ENCODE measurements at places on chromosomes 5 and 9.

DNA sequence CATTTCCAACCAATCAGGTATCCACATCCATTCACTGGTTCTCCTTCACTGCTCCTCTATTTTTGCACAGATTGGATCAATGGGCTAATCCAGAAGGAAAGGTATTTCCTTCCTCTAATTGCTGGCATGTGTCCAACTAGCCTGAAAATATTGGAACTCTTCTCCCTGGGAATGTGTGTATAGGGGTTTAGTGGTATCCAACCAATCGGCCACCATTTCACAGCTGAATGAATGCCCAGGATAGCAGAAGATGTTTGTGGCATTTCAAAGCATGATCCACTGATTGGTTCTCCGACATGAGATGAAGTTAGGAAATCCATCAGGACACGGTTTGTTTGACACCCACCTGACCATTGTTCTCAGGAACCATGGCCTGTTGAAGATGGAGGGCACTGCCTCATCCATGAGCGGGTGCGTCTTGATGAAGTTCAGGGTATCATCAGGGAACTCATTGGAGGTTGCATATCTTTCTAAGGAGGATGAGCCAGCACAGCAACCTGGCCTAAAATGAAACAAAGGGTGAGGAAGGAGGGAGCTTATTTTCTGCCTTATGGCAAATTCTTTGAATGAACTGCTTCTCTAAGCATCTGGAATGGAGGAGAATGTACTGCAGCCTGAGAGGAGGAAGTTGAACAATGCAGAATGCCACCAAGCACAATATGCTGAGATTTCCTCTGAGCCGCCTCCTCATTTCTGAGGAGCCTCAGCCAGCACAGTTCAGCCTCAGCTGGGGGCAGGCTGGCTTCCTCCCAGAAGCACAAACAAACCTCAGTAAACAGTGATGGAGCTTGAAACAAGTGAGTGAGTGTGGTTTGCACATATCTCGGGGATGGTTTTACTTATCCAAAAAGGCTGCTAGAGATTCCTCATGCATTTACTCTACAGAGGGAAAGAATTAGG lies 94.6 kb downstream of the SEMA6A start:
- no peak for DNase-seq

DNA sequence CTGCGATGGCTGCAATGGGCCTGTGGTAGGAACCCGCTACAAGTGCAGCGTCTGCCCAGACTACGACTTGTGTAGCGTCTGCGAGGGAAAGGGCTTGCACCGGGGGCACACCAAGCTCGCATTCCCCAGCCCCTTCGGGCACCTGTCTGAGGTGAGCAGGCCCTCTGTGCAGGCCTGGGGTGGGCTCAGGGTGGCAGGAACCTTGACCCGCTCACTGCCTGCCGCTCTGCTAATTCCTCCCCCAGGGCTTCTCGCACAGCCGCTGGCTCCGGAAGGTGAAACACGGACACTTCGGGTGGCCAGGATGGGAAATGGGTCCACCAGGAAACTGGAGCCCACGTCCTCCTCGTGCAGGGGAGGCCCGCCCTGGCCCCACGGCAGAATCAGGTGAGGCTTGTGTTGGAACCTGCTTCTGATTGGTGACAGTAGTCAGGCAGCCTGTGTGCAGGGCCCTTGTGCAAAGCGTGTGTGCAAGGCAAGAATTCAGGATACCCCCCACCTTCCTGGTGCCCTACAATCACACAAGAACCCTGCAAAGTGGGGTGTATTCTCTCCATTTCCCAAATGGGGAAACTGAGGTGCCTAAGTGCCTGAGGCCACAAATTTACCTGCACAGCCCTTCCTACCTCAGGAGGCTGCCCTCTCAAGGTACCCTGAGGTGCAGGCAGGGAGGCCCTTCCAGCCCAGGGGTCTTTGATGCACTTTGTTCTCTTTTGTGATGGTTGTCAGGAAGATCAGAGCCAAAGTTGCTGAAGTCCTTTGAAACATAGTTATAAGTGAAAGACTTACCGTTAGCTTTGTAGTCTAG lies 3.4 kb downstream of the SQSTM1 start:
- DNase-seq = no peak

DNA sequence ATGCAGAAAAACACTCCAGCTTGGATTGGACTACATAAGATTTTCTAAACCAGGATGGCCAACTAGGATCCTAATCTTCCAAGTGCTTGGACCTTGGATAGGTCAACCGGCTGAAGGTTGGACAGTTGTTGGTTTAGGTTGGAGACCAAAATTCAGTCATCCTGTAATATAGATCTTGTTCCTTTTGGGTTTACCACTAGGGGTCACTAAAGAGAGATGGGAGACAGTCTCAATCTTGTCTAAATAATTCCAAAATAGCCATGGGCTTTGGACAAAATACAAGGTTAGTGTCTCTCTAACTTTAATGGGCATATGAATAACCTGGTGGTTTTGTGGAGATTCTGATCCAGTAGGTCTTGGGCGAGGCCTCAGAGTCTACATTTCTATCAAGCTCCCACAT lies 148.7 kb upstream of the ERCC6L2 start:
- peak; percentile 79 for DNase-seq

DNA sequence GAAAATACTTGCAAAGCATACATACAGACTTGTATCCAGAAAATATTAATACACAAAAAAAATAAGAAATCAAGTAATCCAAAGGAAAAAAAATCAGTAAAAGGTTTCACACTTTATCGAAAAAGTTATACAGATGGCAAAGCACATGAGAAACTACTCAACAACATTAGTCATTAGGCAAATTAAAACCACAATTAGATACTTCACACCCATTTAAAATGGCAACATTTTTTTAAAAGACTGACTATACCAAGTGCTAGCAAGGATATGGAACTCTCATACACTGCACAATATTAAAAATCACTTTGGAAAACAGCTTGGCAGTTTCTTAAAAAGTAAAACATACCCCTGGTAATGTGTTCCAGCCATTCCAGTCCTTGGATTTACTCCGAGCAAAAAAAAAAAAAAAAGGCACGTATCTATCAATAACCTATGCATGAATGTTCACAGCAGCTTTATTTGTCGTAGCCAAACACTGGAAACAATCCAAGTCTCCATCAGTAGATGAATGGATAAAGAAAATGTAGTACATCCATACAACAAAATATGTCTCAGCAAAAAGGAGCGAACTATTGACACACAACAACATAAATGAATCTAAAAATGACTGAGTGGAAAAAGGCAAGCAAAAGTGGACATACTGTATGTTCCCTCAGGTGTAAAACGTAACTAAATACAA lies 66.0 kb downstream of the GNAQ start:
- no peak for DNase-seq

DNA sequence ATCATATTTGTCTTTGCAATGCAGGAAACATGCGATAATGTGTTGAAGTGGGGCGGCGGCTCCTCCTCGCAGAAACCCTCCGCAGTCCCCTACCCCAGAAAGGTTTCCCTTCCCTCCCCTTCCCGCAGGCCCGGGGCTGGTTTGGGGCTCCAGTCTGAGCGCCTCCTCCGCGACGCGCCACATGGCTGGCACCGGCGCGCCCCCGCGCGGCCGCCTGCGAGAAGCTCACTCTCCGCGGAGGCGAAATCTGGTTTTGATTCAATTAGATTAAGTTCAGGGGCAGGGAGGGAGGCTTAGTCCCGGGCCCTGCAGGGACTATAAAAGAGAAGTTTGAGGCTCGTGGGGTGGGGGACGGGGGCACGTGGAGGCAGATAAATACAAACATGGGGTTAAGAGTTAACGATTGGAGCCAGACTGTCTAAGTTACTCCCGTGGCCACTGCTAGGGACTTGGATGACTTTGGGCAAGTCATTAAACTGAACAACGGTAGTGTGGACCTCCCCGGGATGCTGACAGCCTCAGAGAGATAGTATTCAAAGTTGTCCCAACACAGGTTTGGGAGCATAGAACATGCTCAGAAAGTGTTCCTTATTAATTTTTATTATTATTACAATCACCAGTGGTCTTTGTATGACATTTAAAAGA lies 69.4 kb downstream of the MSX2 start:
- peak; percentile 73 for DNase-seq

DNA sequence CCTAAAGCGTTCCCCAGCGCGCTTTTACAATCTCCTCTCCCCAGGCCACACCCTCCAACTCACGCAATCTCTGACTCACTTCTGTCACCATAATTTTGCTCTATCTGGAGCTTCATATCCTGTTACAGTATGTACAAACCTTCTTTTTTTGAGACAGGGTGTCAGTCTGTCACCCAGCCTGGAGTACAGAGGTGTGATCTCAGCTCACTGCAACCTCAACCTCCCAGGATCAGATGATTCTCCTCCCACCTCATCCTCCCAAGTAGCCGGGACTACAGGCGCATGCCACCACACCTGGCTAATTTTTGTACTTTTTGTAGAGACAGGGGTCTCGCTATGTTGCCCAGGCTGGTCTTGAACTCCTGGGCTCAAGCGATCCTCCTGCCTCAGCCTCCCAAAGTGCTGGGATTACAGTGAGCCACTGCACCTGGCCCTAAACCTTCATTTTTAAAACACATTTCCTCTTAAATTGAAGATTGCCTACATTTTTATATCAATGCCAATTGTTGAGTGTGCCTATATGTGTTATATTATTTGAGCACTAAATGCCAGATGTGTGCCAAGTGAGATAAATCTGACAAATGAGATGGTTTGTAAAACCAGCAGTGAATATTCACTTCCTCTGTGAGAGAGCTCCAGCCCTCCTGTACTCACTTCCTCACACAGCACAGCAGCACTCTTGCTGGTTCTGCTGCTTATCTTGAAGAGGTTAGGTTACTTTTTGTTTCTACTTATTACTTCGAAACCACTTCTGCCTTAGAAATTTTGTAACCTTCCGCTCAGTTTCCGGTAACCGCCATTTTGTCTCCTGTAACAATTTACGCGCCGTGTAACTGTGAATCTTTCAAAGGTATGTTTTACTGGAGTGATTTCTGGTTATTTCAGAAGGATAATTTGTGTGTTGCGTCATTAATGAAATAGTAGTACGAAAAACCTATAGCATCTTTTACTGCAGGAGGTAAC lies 57.9 kb downstream of the DOCK8 start:
- DNase-seq = peak; percentile 89

- DNase-seq = no peak
These were observed 593.3 kb upstream of the ARRDC3 start for GRCh38 chr5:91976451-91976850.

GRCh38 chr5:26572480-26572879 lies 465.9 kb downstream of the CDH9 start:
- no peak for DNase-seq

Measured in hematopoietic multipotent progenitor cell treated with erythropoietin and hydrocortisone succinate and interleukin-3 and kit ligand, for 6 days (in vitro differentiated cells).